ENCODE measurements at places on chromosomes 1 and 21.
A peak's percentile ranks its signal among the peaks of the same experiment; 100 is the strongest.

- DNase-seq, result no peak
These were observed 18.9 kb downstream of the SLC16A1 start for GRCh38 chr1:112937070-112937469.

DNA sequence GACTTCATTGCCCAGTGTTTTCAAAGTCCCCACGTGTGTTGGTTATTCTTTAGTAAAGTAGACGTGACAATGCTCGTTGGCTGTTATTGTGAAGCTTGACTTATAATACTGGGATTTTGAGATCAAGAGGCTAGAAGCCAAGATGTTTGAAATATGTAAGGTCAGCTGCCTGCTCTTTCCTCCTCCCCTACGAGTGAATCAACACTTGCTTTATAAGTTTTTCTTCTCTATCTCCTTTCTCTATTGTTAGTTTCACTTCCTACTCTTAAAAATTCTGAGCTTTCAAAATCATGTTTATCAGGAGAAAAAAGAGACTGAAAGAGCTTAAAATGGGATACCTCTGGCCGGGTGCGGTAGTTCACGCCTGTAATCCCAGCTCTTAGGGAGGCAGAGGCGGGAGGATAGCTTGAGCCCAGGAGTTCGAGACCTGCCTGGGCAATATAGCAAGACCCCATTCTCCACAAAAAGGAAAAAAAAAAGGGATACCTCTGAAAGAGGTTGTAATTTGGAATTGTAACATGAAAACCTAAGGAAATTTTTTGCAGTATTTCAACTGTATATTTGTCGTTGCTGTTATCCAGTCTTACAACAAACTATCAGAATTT lies 72.0 kb downstream of the EPB41 start:
- no peak for DNase-seq

DNA sequence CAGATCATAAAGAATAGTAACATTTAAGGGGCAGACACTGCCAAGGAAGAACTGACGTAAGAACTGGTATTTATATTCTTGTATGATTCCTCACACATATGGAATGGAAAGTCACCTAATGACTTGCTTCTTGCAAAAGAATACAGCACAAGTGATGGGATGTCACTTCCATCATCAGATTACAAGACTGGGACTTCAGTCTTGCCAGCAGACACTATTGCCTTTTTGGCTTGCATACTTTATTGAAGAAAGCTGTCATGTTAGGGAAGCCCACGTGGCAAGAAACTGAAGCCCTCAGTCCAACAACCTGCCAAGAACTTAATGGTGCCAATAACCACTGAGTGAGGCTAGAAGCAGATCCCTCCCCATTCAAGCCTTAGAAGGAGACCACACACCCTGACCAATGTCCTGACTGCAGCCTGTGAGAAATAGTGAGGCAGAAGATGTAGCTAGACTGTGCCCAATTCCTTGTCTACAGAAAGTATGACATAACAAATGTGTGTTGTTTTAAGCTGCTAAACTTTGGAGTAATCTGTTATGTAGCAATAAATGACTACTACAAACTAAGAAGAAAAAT lies 12.0 kb downstream of the EGLN1 start:
- DNase-seq, result no peak

DNA sequence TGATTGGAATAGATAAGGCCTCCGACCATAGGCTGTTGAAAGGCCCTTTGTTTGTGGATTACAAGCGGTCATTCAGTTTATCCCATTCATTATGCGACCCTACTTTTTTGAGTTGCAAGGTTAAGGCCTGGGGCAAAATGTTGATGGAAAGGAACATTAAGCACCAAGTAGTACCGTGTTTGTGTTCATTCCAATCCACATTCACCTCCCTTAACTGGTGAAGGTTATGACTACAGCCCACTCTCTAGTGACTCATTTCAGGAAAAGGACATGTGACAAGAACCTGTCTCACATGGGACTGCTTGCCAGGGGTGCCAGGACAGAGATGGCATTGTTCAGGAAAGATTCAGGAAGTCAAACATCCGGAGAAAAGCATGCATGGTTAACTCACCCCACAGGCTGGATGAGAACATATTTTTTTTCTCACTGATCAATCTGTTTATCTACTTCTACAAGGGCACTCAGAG lies 81.6 kb downstream of the CD58 start:
- DNase-seq, result no peak

DNA sequence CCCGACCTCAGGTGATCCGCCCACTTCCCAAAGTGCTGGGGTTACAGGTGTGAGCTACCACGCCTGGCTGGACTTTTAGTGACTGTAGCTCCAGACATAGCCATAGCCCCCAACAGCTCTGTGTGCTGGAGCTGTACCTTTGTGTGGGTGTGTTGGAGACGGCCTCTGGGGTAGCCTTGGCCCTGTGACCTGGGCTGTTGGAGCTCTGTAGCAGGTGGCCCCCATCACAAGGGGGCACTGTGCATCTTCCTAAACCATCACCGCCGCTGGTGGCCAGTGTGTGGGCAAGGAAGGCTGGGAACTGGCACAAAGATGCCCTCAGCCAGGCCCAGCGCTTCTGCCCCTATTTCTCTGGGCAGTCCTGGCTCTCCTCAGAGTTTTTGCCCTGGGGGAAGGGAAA lies 38.4 kb upstream of the FOXO6 start:
- DNase-seq, result peak; percentile 35

GRCh38 chr1:17665950-17666720 lies 89.0 kb upstream of the ACTL8 start:
- no peak for DNase-seq

DNA sequence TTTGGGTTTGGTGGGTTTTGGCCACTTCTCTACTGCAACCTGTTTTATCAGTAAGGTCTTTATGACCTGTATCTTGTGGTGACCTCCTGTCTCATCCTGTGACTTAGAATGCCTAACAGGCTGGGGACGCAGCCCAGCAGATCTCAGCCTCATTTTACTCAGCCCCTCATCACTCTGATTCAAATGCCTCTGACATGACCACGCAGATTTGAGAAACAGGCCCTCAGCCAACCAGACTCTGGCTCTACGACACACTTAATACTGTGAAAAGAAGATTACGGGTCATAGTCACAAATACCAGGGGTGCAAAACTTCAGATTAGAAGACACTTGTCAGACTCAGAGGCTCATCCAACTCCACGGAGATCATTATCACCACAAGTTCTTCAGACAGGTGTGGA lies 28.3 kb upstream of the KIF26B start:
- DNase-seq, result no peak

DNA sequence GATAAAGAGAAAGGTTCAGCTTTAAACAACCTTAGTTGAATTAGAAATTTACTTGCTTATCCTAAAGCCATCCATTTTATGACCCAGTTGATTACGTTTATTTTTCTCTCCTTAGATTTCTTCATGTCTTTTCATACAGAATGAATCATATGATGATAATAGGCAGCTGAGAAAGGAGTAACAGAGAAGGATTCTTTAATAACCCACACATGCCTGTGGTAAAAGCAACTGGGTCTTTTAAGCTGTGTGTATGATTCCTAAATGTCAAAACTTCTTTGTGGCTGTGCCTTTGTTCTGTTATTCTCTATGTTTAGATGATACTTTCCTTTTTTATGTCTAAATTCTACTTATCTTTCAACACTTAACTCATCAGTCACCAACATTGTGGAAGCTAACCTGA lies 626.5 kb downstream of the NCAM2 start:
- DNase-seq, result no peak

GRCh38 chr1:222909586-222909985 lies 94.7 kb downstream of the DISP1 start:
- no peak for DNase-seq

GRCh38 chr1:119531606-119532323 lies 24.8 kb downstream of the HSD3B1 start:
- no peak for DNase-seq

DNA sequence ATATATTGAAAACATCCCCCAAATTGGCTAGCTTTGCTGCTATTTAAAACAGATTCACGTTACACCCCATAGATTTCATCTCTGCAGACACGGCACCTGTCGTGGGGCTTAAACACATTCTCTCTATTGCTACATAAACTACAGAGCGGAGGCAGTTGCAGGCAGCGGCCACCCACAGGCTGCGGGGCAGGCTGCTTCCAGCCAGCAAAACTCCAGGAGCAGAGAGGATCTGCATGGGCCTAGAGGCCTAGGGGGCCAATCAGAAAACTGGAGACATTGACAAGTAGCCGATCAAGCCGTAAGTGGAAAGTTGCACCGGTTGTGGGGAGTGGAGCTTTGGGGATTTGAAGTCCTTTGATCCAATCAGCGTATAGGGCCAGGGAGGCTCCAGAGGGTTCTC lies 129.0 kb upstream of the KLHDC7A start:
- DNase-seq, result no peak

DNA sequence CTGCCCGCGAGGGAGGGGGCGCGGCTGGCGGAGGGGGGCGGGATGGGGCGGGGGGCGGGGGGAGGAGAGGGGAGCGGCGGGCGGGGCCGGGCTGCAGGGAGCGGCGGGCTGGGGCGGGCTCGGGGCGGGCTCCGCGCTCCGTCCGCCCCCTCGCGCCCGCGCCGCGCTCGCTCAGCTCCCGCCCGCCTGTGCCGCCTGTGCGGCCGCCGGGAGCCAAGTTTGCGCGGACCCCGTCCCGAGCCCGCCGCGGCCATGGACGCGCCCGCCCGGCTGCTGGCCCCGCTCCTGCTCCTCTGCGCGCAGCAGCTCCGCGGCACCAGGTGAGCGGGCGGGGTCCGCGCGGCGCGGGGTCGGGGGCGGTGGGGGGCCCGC lies at the start of gene GABRD:
TSS of gene GABRD (plus strand) at position 174 of the 372 bp plus-strand sequence. CDS start at position 253, 79 bp downstream.
- peak; percentile 36 for DNase-seq

GRCh38 chr21:45749974-45750373 lies 106.4 kb downstream of the PCBP3 start:
- no peak for DNase-seq

- DNase-seq, result no peak
These were observed 20.9 kb downstream of the SLC9A1 start for GRCh38 chr1:27133991-27134390.

- DNase-seq, result no peak
These were observed 1760.3 kb downstream of the NCAM2 start for GRCh38 chr21:22758478-22758877.

GRCh38 chr1:22641906-22642636 lies 1.4 kb upstream of the C1QC start:
- DNase-seq, result peak; percentile 82

- no peak for DNase-seq
These were observed 615.5 kb downstream of the NPHP4 start for GRCh38 chr1:5376538-5377247.

- no peak for DNase-seq
These were observed 10.7 kb downstream of the SPATC1L start for GRCh38 chr21:46173573-46173972.

DNA sequence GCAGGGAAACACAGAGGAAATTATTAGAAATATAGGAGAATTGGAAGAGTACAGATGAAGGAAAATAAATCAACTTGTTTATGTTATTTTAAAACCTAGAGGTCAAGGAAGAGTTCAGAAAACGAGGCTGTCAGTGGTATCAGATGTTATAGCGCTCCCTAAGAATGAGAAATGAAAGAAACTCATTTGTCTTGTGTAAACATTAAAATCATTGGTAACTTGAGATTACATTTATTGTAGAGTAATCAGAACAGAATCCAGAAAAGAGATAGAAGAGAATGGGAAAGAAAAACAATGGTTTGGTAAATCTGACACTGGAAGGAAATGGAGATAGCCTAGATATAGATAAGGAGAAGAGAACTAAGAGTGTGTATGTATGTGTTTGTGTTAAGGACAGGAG lies 106.4 kb downstream of the ATF6 start:
- DNase-seq, result no peak

GRCh38 chr1:4972761-4973320 lies 318.4 kb downstream of the AJAP1 start:
- DNase-seq, result no peak

GRCh38 chr1:19528438-19528837 lies 43.1 kb upstream of the CAPZB start:
- DNase-seq, result no peak

DNA sequence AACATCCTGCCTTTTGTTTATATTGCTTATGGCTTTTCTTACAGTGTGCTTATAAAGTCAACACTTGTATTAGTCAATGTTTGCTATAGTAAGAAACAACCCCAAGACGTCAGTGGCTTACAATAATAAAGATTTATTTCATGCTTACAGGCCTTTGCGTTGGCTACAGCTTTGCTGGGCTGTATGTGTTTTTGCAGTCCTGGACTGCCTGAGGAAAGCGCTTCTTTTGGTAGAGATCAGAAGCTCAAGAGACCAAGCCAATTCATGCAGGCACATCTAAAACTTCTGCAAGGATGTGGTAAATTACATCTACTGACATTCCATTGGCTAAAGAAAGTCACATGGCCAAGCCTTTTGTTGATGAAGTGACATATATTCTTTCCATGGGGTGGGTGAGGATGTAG lies 17.5 kb upstream of the PRKAA2 start:
- no peak for DNase-seq

GRCh38 chr1:223748405-223748772 lies 36.0 kb downstream of the CAPN2 start:
- DNase-seq, result no peak

DNA sequence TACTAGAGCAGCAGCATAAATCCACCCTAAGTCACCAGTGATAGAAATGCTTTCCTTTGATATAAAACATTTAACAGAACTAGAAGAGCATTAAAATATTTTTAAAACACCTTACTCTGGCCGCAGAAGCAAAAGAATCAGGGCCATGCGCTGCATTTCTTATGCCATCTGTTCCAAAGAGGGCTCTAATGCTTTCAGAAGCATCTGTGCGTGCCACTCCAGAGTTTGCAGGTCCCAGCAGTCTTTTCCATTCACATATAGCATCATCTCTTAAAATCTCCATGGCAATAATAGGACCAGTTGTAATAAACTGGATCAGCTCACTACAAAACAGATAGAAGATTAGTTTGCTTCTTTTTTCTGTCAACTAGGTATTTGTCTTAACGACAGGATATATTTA lies 69.2 kb downstream of the NME7 start:
- DNase-seq, result no peak

- DNase-seq, result no peak
These were observed 90.6 kb downstream of the ATP6V1G3 start for GRCh38 chr1:198449727-198450433.

- no peak for DNase-seq
These were observed 17.0 kb upstream of the BSDC1 start for GRCh38 chr1:32411261-32411660.

DNA sequence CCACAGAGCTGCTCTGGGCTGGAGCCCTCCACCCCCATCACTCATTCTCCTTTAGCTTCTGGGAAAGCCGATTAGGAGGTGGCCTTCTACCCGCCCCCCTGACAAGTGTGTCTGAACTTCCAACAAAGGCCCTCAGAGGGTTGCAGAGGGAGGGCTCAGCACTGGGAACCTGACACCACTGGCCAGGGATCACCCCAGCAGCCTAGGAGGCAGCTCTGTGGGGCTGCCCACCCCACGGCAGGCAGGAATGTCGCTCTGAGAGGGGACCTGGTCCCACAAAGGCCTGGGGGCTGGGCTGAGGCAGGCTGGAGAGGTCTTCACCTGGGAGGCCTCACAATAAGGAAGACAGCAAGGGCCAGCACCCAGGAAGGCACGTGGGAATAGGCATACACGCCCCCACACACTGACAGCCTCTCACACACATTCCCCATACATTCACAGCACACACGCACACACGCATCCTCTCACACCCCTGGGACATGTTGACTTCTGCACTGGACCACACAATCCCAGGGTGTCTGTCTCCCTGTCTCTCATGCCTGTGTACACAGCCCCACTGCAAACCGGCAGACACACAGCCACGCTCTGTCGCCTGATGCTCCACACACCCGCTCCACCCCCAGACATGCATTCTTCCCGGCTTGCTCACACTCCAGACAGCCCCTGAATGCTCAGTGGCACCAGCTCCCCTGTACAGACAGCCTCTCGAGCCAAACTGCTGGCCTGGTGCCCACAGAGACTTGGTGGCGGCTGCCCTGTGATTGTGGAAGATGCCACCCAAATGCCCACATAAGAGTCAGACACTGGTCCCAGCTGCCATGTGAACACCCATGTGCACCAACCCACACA lies 30.7 kb downstream of the DMBX1 start:
- no peak for DNase-seq
